Fibroblast of skin of right quadriceps (primary cell): ENCODE measurements at places on chromosomes 12 and 14.
A peak's percentile ranks its signal among the peaks of the same experiment; 100 is the strongest.

- peak; percentile 32 for DNase-seq
Observed at GRCh38 chr12:49893753-49894750, 9.6 kb downstream of the FAIM2 start.

DNA sequence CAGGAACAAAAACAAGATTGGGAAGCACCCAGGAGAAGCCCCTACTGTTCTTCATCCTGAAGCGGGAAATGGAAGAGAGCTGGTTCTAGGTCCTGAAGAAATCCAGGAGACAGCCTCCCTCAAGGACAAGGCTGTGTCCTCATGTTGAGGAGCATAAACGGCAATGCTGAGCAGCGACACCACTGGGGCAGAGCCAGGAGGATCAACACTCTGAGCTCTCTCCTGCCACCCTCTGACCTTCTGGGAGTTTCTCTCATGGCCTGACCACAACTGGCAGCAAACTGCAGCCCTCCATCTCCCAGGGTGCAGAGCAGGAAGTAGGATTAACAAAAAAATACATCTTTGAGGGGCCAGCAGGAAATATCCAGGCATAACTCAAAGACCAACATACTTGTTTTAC, 1292.2 kb upstream of the TMEM132C start:
- no peak for DNase-seq

GRCh38 chr14:68286667-68287066, 467.1 kb downstream of the RAD51B start:
- no peak for DNase-seq

GRCh38 chr12:100867639-100868393, 73.2 kb downstream of the ANO4 start:
- no peak for DNase-seq
